ENCODE measurements at places on chromosomes 4 and X. TPM values are rescaled to one million over a fixed set of nuclear protein-coding genes. Genes with fewer than 3 reads are reported as not detected.

USP26 gene
- not detected for polyA plus RNA-seq

LNX1 gene
- polyA plus RNA-seq: 2.2 TPM

KDR gene
- polyA plus RNA-seq: 8.8 TPM

USP51 gene
- polyA plus RNA-seq: 8.2 TPM

ACE2 gene
- polyA plus RNA-seq: 20.8 TPM

Data from ovary (tissue), 10 donors.